ENCODE measurements at places on chromosomes 7 and 10. TPM values are rescaled to one million over a fixed set of nuclear protein-coding genes. Genes with fewer than 3 reads are reported as not detected.

The VAX1 gene
- not detected for total RNA-seq

The SPDYE2B gene
- not detected for total RNA-seq

The GNGT1 gene
- not detected for total RNA-seq

The CCDC172 gene
- total RNA-seq: not detected

The NFE2L3 gene
- 55.4 TPM for total RNA-seq

The OR2A25 gene
- not detected for total RNA-seq

Measured in endothelial cell of coronary artery (primary cell).